Gastrocnemius medialis (tissue), 4 donors: ENCODE measurements at places on chromosomes 1 and 21.

DNA sequence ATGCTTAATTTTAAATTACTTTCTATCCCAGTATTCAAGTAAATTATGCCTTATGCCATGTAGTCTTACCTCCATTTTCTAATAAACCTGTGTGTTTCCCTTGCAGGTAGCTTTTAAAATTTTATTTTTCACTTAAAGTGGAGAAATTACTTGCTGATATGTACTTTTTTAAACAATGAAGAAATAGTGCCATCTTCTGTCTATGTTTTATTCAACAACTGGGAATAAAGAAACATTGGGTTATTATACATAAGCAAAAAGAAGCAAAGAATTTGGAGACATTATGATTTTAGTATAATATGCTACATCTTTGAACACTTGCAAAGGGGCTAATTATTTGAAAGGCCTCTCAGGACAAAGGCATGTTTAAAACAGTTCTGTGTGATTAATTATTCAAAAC is 1912.9 kb downstream of the MRPL39 start:
- DNase-seq, result no peak

DNA sequence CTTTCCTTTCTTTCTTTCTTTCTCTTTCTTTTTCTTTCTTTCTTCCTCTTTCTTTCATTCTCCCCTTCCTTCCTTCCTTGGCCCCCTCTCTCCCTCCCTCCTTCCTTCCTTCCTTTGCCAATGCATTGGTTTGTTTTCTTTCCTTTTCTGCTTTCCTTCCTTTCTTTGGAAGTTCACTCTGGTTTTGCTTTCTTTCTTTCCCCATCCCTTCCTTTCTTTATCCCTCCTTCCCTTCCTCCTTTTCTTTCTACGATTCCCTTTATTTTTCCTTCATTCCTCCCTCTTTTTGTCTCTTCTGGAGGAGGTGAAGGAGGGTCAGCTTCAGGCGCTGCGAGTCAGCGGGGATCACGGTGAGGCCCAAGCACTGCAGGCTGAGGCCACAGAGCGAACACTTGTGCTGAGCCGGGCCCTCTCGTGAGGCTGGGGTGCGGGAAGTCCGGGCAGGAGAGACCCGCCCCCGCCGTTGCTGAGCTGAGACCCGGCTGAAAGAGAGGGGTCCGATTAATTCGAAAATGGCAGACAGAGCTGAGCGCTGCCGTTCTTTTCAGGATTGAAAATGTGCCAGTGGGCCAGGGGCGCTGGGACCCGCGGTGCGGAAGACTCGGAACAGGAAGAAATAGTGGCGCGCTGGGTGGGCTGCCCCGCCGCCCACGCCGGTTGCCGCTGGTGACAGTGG is 1.5 kb downstream of the SIM2 start:
- DNase-seq, result no peak

DNA sequence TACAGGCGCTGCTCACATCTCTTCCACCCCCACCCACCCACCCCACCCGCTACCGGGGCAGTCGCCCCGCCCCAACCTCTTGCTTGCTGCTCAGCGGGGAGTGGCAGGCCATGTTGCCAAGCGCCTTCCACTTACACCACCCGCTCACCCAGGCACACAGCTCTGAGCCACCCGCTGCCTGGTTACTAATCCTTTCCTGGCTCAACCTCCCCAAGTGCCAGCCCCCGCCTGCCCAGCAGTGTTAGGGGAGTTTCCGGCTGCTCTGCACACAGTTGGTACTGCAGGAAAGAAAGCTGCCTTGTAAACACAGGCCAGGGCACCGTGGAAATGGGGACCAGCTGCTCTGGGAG is 56.2 kb downstream of the LACTBL1 start:
- DNase-seq, result no peak

- no peak for DNase-seq
Observed at GRCh38 chr1:147820761-147821297, 60.4 kb upstream of the GJA5 start.
